ENCODE measurements at places on chromosomes 12 and 14.

DNA sequence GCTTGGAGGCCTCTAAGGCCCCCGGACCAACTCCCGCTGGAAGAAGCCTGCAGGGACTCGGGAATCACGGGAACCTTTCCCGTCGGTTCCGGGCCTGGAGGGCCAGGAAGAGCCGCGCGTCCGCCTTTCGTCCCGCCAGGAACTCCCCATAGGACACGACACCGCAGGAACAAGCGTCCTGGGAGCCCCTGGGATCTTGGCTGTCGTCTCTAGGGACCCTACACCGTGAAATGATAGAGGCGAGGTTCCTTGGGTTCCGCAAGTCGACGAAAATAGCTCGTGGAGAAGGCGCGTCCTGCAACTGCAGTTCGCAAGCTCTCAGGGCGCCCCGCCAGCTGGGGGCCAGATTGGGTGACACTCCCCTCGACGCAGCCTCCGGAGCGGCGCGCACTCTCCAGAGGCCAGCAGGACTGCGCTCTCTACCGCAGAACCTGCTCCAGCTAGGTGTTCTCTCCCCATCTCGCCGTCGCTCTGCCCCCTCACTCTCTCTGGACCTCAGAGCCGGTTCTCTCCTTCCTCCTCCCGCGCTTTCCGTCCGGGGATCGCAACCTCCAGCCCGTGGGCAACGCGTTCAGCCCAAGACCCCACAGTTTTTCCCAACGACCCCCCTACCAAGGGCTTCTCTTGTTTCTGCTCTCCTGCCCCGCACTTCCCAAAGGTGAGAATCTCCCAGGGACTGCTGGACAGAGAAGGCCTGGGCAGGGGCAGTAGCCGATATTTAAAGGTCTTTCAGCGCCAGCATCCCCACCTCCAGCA is 776 bp downstream of the BMP4 start:
- peak; percentile 49 for DNase-seq

GRCh38 chr12:47362126-47362705 is 282.5 kb upstream of the AMIGO2 start:
- no peak for DNase-seq

DNA sequence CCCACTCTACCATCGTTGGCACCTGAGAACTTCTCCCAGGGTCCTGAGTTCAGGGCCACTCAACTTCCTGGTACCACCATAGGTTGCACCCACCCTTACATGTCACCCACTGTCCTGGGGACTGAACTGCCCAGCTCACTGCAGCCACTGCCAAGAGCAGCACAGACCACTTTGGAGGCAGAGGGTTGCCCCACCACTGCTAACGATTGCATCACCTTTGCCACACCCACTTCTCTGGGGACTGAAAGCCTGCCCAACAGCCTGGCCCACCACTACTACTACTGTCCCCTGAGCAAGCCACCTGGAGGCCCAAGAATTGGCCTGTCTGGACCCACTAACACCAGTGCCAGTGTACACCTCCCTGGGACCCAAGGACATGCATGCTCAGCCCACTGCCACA is 27.6 kb downstream of the CACNA2D4 start:
- DNase-seq = no peak

DNA sequence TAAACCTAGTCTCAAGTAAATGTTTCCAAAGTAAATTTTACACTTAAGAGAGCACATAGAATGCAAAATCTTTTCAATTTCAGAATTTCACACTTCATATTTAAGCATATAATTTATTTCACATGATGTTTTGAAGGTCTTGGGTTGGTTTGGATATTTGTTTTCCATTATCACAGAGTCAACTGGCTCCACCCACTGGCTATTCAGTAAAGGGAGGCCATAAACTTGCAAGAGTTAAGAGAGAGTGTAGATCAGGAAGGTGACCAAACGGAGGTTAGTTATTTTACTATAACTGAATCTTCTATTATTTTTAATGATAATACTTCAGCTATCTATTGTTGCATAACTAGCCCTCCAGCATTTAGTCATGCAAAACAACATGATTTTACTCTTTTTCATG is 6.2 kb upstream of the CPNE8 start:
- DNase-seq = no peak

DNA sequence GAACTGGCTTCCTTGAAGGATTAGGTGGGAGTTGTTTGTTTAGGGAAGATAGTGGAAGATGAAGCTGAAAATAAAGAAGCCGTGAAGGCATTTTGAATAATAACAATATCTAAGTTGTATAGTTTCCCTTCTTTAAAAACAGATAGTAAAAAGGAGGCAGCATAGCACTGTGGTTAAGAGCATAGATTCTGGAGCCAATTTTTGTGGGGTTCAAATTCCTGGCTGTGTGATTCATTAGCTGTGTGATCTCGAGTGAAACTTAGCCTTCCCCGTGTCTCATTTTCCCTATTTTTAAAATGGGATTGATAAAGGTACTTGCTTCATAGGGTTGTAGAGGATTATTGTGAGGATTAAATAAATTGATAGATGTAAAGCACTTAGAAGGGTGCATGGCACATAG is 104.5 kb downstream of the MYRFL start:
- no peak for DNase-seq

- DNase-seq = no peak
Measured at GRCh38 chr14:67919259-67920032, 99.9 kb downstream of the RAD51B start.

- DNase-seq = no peak
Measured at GRCh38 chr14:22097586-22098292, 424.1 kb upstream of the OR4E1 start.

DNA sequence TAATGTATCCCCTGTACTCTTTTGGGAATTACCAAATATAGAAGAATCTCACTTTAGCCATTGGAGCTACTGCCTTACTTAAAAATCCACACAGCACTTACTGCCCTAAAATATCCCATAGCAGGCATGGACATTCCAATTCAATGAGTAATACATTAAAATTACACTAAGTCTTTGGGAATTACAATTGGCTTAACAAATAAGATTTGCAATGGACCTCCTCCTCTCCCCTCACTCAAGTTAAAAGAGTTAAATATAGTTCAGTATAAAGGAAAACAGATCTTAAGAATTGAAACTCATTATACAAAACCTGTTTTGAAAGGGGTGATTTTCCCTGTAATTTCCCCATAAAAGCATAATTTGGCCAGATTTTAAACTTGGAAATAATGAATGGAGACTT is 477.1 kb downstream of the SLC16A7 start:
- DNase-seq = no peak

- no peak for DNase-seq
Measured at GRCh38 chr12:5036031-5036430, 7.6 kb upstream of the KCNA5 start.

DNA sequence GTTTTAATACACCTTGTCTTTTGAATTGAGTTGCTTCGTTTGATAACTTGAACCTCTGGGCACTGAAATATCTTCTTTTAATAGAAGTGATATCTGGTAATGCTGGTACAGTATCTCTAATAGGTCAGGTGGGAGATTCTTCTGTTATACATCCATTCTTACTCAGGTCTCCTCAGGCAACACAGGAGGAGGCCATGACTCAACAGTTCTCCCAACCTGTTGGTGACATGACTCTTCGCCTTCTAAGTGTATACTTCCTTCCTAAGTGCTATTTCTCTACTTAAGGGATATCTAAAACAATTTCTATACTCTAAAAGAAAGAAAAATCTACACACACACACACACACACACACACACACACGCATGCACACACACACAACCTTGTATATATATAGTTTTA is 509.1 kb downstream of the PCNX1 start:
- no peak for DNase-seq

DNA sequence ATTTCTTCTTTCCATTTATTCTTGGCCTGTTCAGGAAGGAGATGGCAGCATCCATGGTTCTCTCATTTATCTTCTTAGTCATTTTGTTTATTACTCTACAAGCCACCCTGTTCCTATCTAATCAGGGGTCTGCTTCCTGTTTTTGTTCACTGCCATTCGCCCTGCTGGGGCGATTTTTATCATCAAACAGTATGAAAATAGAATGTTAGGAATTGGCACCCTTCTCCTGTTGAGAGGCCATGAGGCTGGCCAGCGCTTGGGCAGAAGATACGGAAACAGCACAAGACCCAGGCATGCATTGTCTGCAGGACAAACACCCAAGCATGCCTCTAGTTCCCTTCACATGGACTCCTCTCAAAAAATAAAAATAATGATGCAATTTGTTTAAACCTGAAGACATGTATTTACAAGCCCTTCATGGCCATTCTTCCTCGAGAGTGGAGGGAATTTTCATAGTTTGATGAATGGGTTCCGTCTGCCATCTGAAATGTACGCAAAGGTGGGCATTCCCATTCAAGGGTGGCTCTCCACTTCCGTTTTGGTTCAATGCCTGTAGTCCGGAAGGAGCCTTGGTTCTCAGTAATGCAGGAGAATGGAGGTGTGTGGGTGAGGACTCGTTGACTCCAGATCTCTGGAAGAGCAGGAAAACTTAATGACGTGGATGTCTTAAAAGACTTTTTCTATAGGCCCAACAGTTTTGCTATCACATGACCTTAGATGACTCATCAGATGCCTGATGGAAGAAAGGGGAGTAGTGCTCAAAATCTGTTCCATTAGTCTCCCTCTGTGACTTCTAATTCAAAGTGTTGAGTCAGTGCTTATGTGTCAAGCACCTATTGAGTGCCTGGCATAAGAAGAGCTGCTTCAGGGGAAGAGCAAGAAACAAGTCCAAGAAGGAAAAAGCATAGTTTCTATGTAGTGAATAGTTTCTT is 252.4 kb upstream of the TBX3 start:
- no peak for DNase-seq

DNA sequence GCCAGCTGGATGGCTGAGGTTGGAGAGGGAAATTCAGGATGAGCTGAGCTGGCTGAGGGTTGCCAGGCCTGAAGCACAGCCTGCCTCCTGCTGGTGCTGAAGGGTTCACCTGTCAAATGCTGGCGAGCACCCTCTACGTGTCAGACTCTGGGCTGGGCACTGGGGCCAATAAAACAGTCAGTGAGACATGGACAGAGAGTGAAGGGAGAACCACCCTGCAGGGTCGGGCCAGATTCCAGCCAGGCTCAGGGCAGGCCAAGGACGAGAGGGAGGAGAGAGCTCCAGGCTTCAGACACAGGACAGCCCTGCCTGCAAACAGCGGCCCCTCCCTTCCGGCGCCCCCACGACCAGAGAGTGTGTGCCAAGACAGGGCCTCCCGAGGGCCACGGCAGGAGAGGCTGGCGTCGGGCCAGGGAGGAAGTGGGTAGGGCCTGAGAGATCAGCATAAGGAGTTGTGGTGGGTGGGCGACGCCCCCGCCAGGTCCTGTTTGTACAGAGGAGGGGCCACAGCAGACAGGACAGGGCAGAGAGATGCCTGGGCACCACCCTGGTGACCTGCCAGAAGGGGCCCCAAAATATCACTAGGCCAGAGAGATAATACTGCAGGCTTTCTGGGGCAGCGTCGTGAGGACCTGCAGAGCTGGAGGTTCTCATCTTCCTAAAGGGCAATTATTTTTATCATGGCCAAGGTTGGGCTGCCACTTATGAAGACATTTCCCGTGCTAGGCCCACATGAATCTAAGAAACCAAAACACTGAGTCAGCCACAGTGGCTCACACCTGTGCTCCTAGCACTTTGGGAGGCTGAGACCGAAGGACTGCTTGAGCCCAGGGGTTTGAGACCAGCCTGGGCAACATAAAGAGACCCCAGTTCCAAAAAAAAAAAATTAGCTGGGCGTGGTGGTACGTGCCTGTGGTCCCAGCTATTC is 73.1 kb upstream of the GPR68 start:
- DNase-seq = no peak

- DNase-seq = no peak
Measured at GRCh38 chr12:128258866-128259555, 8.0 kb upstream of the TMEM132C start.

DNA sequence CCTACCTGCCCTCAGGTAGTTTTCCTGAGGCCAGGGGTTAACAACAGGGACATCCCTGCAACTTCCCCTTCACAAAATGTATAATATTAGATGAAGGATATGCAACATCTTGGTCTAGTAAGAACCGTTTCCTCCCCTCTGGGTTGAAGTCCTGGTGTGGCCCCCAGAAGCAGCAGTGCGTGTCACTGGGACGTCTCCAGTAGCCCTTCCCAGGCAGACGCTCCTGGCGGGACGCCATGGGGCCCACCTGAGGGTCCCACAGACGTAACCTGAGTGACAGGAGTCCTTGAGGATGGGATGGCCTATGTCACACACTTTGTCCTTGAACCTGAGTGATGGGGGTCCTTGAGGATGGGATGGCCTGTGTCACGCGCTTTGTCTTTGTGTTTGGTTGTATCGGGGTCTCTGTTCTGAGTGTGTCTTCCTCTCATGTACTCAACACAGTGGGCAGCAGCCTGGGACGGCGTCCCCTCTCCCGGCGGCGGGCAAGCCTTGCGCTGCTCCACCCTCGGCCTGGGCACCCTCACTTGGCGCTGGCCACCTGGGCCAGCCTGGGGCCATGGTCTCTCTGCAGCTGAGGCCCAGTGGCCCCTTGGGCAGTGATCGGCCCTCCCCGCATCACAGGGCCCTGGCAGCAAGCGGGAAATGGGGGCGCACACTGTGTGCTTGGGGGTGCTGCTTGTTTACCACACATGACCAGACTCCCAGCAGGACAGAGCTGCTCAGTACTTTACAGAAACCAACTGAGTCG is 14.3 kb upstream of the AMN start:
- DNase-seq = no peak

DNA sequence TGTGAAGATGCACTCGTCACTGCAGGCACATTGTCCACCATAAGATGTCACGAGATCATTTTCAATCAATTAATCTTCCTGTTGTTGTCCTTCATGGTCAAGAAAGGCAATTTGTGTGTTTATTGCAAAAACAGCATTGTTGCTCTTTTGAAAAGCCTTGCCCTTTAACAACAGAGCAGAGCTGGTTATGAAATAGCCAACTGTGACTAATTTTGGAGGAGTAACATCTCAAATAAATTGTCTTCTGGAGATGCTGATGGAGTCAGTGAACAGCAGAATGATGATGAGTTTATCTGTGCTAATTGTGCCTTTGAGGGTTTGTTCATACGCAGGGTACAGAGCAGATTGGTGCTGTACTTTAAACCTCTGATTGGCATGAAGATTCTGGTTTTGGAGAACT is 88.3 kb upstream of the E2F7 start:
- DNase-seq = no peak

DNA sequence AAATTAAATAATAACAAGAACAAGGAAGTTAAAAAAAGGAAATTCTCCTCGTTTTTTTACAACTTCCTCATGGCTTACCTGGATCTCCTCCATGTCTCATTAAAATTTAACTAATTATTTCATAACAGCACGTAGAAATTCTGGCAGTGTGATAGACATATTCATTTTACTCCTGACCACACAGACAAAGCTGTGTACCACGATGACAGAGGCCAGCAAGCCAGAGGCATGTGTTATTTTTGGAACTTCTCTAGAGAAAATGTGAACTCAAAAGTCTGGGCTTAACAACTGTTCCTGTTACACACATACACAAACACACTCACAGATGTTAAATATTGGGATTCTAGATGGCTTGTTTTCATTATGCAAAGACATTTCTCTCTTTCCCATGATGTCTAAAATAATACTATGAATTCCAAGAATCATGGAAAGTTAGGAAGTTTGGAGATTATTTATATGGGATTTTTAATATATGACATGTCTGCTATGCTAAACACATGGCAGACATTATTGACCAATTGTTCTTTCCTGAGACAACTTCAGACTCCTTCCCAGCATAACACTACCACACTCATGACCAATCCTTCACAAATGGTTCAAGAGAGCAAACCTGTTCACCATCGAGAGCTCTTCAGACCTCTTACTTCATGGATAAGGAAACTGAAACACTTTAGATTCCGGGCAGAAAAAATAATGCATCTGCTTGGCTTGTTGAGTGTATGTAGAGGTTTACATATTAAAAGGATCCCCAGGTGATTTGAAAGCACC is 158.7 kb downstream of the DACT1 start:
- no peak for DNase-seq

- DNase-seq = peak; percentile 18
Measured at GRCh38 chr14:21860172-21860571, 186.6 kb upstream of the OR4E1 start.
